Activated CD8-positive, alpha-beta T cell treated with anti-CD3 and anti-CD28 coated beads, Interleukin-2, amount 10 ng/mL, durations not matched to agents 7 days and 5 days (primary cell): ENCODE measurements at places on chromosomes 6 and 20. TPM values are rescaled to one million over a fixed set of nuclear protein-coding genes. Genes with fewer than 3 reads are reported as not detected.

Gene CDSN
- not detected for total RNA-seq

GRCh38 chr6:39835821-39836295 is 43.7 kb downstream of the DAAM2 start:
- peaks cover 3% of the 10 kb centered on the region for H3K27me3 ChIP-seq
- H3K4me3 ChIP-seq: no peak overlapping the region
- no peak overlapping the region for H3K27ac ChIP-seq
- no peaks in the 10 kb centered on the region for H3K4me1 ChIP-seq
- no peaks in the 10 kb centered on the region for H3K36me3 ChIP-seq
- no peak for DNase-seq

Gene SPATS1
- not detected for total RNA-seq

DNA sequence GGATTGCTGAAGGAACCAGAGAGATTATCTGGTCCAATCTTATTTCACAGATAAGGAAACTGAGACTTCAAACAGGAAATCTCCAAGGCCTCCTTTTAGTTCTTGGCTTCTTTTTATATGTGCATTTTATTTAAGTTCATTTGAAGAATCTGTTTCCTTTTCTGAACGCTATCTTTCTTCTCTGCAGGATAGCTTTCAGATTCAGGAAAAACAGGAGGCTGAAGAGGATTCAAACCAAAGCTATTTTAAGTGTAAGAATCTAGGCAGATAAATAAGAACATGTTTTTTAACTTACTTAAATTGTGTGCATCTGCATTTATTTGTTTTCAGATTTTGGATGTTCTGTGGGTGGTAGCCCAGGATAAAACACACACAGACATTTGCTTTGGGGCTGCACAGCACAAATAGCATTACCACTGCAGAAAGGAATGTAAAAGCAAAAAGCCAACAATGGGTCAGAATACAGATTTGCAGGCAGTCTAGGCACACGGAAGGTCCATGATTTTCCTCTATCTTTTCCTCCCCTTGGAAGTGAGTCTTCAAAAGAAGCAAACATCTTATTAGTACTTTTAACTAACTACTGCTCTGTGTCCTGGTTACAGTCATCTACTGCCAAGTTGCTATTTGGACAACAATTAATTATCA is 188.8 kb upstream of the TBX18 start:
- no peaks in the 10 kb centered on the region for H3K27me3 ChIP-seq
- H3K4me3 ChIP-seq: no peak overlapping the region
- DNase-seq: no peak
- no peak overlapping the region for H3K27ac ChIP-seq
- H3K4me1 ChIP-seq: no peaks in the 10 kb centered on the region

- peaks cover 12% of the 10 kb centered on the region for H3K27me3 ChIP-seq
- H3K4me3 ChIP-seq: no peak overlapping the region
- DNase-seq: no peak
Observed at GRCh38 chr20:57564180-57564802, 3.4 kb downstream of the PCK1 start.

DNA sequence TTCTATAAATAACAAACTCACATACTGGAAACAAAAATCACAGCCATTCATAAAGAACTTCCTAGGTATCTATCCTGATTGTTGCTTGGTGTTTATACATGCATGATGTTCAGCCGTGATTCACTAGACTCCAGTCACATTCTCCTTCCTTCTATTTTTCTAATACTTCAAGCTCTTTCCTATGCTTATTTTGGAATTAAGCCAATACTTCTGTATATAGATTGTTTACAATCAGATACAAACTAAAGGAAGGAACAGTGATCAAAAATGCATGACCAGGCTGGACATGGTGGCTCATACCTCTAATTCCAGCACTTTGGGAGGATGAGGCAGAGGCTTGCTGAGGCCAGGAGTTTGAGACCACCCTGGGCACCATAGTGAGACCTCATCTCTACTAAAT is 377.5 kb upstream of the IRAK1BP1 start:
- no peaks in the 10 kb centered on the region for H3K27me3 ChIP-seq
- no peak for DNase-seq
- no peak overlapping the region for H3K27ac ChIP-seq
- no peak overlapping the region for H3K4me3 ChIP-seq

DNA sequence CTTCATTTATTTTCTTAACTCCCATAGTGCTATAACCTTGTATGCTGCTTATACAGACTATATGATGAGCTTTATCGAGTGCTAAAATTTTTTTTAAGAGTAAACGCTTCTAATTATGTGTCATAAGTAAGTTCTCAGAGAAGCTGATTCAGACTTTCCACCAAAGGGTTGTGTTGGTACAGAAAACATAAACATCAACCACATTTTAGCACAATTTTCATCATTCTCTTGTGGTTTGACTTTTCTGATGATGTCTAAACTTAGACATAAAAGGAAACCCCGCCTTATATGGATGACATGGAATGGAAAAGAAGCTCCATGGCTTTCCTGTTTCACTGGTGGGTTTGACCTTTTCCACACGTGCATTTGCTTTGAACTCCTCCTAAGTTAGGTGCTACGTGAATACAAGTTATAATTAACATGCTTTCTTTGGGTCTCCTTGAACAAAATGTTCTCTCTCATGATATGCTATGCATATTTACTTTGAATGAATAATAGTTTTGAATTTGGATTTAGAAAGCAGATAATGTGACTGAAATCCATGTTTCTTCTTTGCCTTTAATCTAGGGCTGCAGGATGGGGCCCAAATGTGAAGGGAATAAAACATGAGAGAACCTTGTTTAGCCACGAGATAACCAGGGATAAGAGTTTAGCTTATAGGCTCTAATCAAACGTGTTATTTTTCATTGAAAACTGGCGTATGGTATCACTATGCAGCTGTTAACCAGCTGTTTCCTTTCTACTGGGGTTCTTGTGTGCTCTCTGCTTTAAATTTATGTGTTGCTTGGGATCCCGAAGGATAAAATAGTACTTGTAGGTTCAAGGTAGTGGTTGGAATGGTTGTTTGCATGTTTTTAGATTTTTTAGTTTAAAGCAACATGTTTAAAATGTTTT is 127.1 kb upstream of the AHI1 start:
- peak; percentile 28 for DNase-seq
- no peaks in the 10 kb centered on the region for H3K27me3 ChIP-seq
- H3K4me1 ChIP-seq: peaks cover 18% of the 10 kb centered on the region
- H3K4me3 ChIP-seq: no peak overlapping the region
- peak overlapping the region; percentile 31 for H3K27ac ChIP-seq
- H3K36me3 ChIP-seq: peaks cover 15% of the 10 kb centered on the region

Gene WFDC2
- not detected for total RNA-seq

Gene BHLHE23
- total RNA-seq: not detected

GRCh38 chr20:15063081-15063480 is 725.7 kb upstream of the FLRT3 start:
- no peak for DNase-seq
- H3K4me1 ChIP-seq: no peaks in the 10 kb centered on the region
- no peaks in the 10 kb centered on the region for H3K27me3 ChIP-seq
- H3K36me3 ChIP-seq: no peaks in the 10 kb centered on the region

Gene ANGPT4
- not detected for total RNA-seq

- peak overlapping the region; percentile 83 for H3K27ac ChIP-seq
- peak overlapping the region; percentile 51 for H3K4me3 ChIP-seq
- DNase-seq: peak; percentile 54
- peaks cover 22% of the 10 kb centered on the region for H3K4me1 ChIP-seq
- H3K36me3 ChIP-seq: peaks cover 3% of the 10 kb centered on the region
Observed at GRCh38 chr6:17714879-17715851, 8.4 kb upstream of the NUP153 start.

GRCh38 chr6:2872423-2873358 is 30.4 kb downstream of the SERPINB9 start:
- DNase-seq: peak; percentile 19
- H3K4me1 ChIP-seq: peaks cover 50% of the 10 kb centered on the region
- H3K27me3 ChIP-seq: no peaks in the 10 kb centered on the region
- no peak overlapping the region for H3K27ac ChIP-seq

Gene CST7
- 43.9 TPM for total RNA-seq

DNA sequence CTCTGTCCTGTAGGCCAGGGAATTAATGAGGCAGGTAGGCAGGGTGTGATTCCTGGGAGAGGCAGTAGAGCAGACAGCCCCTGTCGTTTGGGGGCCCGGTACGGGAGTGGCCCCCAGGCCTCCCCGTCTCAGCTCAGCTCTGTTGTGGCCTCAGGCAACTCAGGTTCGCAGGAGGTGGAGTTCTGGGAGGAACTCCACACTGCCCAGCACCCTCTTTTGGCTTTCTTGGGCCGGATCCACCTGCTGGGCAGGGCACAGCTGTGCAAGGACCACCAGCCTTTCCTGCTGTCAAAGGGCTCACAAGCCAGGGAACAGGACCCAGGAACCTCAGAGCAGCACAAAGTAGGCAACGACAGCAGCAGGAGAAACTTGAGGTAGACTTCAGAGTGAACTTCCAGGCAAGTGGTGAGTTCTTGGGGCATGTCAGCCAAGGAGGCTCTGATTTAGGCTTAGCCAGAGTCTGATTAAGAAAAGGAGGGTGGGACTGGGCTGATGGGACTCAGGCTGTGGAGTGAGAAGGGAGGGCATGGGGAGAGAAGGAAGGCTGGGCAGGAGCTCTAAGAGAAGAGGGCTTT is 36.9 kb downstream of the RAB44 start:
- no peak for DNase-seq
- peak overlapping the region; percentile 55 for H3K27ac ChIP-seq
- H3K4me3 ChIP-seq: no peak overlapping the region
- peaks cover 3% of the 10 kb centered on the region for H3K27me3 ChIP-seq
- peaks cover 11% of the 10 kb centered on the region for H3K4me1 ChIP-seq

Gene SNAP25
- not detected for total RNA-seq

Gene BTN1A1
- total RNA-seq: not detected

DNA sequence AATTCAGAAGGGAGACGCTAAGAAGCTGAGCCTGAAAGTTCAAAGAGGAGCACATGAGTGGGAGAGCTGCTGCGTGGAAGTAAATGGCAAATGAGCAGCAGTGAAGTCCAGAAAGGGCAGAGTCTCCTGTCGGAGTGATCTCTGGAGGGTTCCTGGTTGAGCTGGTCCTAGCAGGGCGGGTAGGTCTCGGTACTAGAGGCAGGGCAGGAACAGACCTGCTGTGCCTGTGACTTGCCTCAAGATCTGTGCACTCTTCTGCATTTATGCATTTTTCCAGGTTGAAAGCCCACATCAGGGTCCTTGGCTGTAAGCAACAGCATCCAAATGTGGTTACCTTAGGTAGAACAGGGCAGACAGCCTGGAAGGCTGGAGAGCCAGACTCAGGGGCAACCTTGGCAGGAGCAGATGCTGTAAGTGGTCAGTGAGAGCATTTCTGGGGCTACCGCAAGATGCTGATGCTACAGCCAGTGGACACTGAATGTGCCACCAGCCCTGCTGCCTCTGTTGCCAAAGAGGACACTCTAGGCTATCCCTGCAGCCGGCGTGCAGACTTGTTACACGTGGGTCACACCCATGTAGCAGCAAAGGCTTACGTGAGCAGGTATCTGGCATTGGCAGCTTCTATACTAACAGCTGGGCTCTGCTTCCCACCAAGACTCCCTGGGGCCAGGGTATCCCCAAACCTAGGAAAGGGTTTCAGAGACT is 8.4 kb downstream of the DUSP22 start:
- no peak overlapping the region for H3K4me3 ChIP-seq
- no peak overlapping the region for H3K27ac ChIP-seq
- H3K4me1 ChIP-seq: peaks cover 31% of the 10 kb centered on the region
- no peak for DNase-seq
- no peaks in the 10 kb centered on the region for H3K27me3 ChIP-seq

DNA sequence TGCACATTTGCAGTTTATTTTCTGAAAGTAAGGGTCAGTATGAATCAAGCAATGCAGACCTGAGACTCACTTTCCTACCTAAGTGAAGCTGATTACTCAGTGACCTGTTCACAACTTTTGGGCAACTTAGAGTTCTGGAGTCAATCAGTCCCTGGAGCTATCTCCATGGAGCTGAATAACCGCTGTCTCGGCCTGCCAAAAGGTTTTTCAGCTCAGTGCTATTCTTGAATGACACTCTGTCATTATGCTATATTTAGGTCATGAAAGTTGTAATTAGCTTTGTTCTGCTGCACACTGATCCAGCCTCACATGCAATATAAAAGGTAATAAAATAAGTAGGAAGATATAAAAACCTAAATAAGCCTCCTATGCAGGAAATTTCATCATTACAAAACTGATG is 356.0 kb downstream of the BMP2 start:
- H3K27me3 ChIP-seq: no peaks in the 10 kb centered on the region
- H3K36me3 ChIP-seq: no peaks in the 10 kb centered on the region
- H3K27ac ChIP-seq: no peak overlapping the region
- H3K4me1 ChIP-seq: no peaks in the 10 kb centered on the region
- no peak overlapping the region for H3K4me3 ChIP-seq
- no peak for DNase-seq

GRCh38 chr6:22364306-22364705 is 67.5 kb upstream of the PRL start:
- no peak overlapping the region for H3K4me3 ChIP-seq
- no peaks in the 10 kb centered on the region for H3K27me3 ChIP-seq

- no peaks in the 10 kb centered on the region for H3K27me3 ChIP-seq
- H3K27ac ChIP-seq: peak overlapping the region; percentile 97
- H3K36me3 ChIP-seq: peaks cover 52% of the 10 kb centered on the region
- DNase-seq: no peak
- peaks cover 47% of the 10 kb centered on the region for H3K4me1 ChIP-seq
Observed at GRCh38 chr6:33577106-33577535, 3.0 kb downstream of the BAK1 start.

Gene ZNF337
- total RNA-seq: 16.6 TPM

- H3K27me3 ChIP-seq: no peaks in the 10 kb centered on the region
- no peak for DNase-seq
- no peak overlapping the region for H3K4me3 ChIP-seq
- H3K4me1 ChIP-seq: peaks cover 42% of the 10 kb centered on the region
- no peak overlapping the region for H3K27ac ChIP-seq
- peaks cover 24% of the 10 kb centered on the region for H3K36me3 ChIP-seq
Observed at GRCh38 chr6:135581211-135581610, 83.7 kb upstream of the AHI1 start.

Gene PTK7
- 1.8 TPM for total RNA-seq

DNA sequence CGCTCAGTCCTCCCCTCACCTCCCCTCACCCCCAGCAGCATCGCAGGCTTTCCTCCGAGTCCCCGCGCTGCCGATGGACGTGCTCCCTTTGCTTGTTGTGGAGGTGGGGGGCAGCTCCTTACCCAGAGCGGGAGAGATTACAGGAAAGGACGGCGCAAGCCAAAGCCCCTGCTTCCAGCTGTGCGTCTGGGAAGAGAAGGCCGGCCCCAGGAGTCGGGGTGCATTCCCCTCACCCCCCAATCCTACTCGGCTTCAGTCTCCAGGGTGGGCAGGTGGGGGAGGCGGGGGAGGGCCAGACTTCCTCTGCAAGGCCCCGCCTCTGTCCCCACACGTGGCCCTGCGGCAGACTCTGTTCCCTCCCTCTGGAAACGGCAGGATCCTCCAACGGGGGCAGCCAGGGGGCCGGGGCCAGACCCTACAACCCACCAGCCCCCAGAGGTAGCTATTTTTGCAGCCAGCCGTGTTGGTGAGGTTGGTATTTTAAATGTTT is 43.6 kb downstream of the NTSR1 start:
- H3K4me1 ChIP-seq: no peaks in the 10 kb centered on the region
- no peaks in the 10 kb centered on the region for H3K36me3 ChIP-seq
- peaks cover 36% of the 10 kb centered on the region for H3K27me3 ChIP-seq
- H3K4me3 ChIP-seq: no peak overlapping the region
- H3K27ac ChIP-seq: no peak overlapping the region
- no peak for DNase-seq

- peaks cover 15% of the 10 kb centered on the region for H3K27me3 ChIP-seq
- H3K36me3 ChIP-seq: no peaks in the 10 kb centered on the region
- no peak overlapping the region for H3K27ac ChIP-seq
- H3K4me3 ChIP-seq: no peak overlapping the region
Observed at GRCh38 chr6:71349395-71349794, 60.8 kb downstream of the OGFRL1 start.
